Thoracic aorta (tissue), 2 donors: ENCODE measurements at places on chromosomes 16 and 17. TPM values are rescaled to one million over a fixed set of nuclear protein-coding genes. Genes with fewer than 3 reads are reported as not detected.

DNA sequence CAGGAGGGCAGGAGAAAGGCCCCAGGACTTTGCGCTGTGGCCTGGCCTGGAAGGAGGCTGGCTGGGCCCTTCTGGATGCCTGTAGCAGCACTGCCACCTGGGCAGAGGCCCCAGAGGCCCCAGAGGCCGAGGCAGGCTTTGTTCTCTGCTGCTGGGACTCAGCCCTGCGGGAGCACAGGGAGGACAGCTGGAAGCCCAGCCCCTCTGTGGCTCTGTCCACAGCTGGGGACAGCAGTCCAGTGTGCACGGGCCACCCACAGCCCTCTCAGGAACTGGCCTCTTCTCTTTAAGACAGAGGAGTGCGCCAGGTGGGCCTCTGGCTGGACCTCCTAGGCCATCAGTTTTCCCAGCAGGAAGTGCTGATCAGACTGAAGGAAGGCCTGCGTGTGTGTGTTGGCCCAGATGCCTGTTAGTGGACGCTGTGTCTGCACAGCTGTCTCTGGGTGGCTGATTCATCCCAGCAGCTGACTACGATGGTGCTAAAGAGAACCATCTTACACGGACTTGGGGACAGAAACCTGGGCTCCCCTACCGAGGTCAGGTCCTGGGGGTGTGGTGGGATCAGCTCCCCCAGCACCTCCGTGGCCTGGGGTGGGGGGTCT lies 26.9 kb upstream of the ZNF750 start:
- H3K36me3 ChIP-seq, result peaks cover 9% of the 10 kb centered on the region
- H3K27ac ChIP-seq, result no peak overlapping the region
- no peak for DNase-seq
- no peaks in the 10 kb centered on the region for H3K4me1 ChIP-seq
- no peak overlapping the region for H3K4me3 ChIP-seq
- H3K27me3 ChIP-seq, result no peaks in the 10 kb centered on the region

GRCh38 chr17:954431-955164 lies 25.0 kb downstream of the NXN start:
- peak overlapping the region; percentile 59 for H3K27ac ChIP-seq
- H3K4me3 ChIP-seq, result no peak overlapping the region

GRCh38 chr17:78910497-78911284 lies 7.7 kb upstream of the CEP295NL start:
- H3K27ac ChIP-seq, result no peak overlapping the region
- no peaks in the 10 kb centered on the region for H3K36me3 ChIP-seq
- peaks cover 57% of the 10 kb centered on the region for H3K4me1 ChIP-seq
- DNase-seq, result no peak
- H3K4me3 ChIP-seq, result no peak overlapping the region

- DNase-seq, result no peak
- no peaks in the 10 kb centered on the region for H3K36me3 ChIP-seq
- H3K27me3 ChIP-seq, result no peaks in the 10 kb centered on the region
Observed at GRCh38 chr17:1754430-1755112, 7.3 kb upstream of the SERPINF1 start.

DNA sequence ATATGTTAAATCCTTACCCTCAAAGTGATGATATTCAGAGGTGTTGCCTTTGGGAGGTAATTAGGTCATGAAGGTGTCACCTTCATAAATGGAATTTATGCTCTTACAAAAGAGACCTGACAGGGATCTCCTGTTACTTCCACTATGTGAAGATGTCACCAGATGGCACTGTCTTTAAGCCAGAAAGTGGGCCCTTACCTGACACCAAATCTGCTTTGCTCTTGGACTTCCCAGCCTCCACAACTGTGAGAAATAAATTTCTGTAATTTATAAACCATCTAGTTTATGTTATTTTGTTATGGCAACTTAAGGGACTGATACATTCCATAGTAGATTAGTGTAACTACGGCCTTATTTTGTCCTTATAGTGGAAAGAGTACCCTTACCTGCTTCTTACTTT lies 358.3 kb upstream of the SALL1 start:
- no peaks in the 10 kb centered on the region for H3K4me1 ChIP-seq
- H3K4me3 ChIP-seq, result no peak overlapping the region
- H3K27ac ChIP-seq, result no peak overlapping the region
- no peaks in the 10 kb centered on the region for H3K36me3 ChIP-seq

The GPS2 gene
- total RNA-seq, result 100.0 TPM

The SAMD14 gene
- total RNA-seq, result 11.5 TPM

The CCDC78 gene
- 0.95 TPM for total RNA-seq

The KRT14 gene
- total RNA-seq, result 18.7 TPM

The NPTX1 gene
- 0.68 TPM for total RNA-seq
